T-cell (primary cell): ENCODE measurements at places on chromosomes 11 and 22. TPM values are rescaled to one million over a fixed set of nuclear protein-coding genes. Genes with fewer than 3 reads are reported as not detected.

Gene PLEKHB1
- 64.3 TPM for total RNA-seq

GRCh38 chr11:132099692-132100091, 729.3 kb downstream of the NTM start:
- DNase-seq: no peak

Gene HEPN1
- not detected for total RNA-seq

- no peak for DNase-seq
Measured at GRCh38 chr11:126929179-126930061, 71.2 kb downstream of the KIRREL3 start.

Gene SYT12
- total RNA-seq: not detected

DNA sequence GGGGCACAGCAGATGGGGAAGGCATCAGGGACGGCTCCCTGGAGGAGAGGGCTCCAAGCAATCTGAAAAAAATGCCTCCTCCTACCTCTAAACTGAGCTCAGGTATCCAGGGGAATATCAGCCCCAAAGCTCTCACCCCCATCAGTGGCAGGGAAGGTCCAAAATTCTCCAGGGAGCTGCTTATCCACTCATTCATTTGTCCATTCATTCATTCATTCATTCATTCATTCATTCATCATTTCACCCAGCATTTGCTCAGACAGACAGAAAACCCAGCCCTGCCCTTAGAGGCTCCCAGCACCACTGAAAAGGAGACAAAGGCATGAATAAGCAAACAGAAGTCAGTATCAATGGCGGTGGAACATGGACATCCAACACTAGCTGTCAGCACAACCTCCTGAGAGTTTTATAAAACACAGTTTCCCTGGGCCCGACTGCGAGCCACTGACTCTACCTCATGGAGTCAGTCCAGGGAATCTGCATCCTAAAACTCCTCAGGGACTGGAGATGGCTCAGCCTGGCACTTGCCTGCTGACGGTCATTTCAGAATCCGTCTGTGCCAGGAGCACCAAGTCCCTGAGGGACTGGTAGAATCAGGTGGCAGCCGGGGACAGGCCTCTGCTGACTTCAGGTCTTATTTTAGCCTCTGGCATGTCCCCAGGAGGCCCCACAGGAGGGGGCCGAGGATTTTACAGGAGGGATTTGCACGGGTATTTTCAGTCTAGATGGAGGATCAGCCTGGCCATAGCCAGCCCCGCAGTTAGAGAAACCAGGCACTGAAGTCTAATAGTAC, 164.6 kb downstream of the MN1 start:
- DNase-seq: no peak

Gene OR8D1
- total RNA-seq: not detected

Gene TRPM5
- 0.22 TPM for total RNA-seq

DNA sequence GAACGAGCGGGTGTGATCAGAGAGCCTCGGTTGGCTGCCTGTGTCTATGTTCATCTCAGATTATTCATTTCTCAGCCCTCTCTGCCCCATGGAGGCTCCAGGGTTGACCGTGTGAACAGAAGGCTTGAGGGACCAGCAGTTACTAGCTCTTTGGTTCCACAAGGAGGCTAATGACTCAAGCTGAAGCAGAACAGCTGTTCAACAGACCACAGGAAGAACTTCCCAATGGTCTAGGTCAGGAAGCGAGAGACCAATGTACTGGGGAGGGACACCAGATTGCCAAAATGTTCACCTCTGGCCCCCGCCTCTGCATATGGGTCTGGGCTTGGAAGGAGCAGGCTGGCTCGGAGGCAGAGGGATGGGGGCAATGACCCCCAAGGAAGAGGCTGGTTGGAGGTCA, 14.7 kb upstream of the PDE2A start:
- no peak for DNase-seq

DNA sequence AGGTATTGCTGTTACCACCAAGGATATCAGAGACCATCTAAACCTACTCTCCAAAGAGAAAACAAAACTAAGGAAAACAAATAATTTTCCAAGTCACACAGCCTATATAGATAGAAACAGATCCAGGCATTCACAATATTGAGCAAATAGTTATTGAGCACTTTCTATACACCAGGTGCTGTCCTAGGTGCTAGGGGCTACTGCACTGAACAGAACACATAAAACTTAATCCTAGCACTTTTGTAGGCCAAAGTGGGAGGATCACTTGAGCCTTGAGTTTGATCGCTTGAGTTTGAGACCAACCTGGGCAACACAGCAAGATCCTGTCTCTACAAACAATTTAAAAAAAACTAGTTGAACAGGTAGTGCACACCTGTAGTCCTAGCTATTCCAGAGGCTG, 44.6 kb downstream of the SERGEF start:
- no peak for DNase-seq

Gene OR52A1
- total RNA-seq: not detected

- DNase-seq: no peak
Measured at GRCh38 chr22:22404598-22405284, 103.8 kb downstream of the ZNF280B start.

Gene ANKRD42
- 7.9 TPM for total RNA-seq
